ENCODE measurements at places on chromosomes 4 and X. TPM values are rescaled to one million over a fixed set of nuclear protein-coding genes. Genes with fewer than 3 reads are reported as not detected.

DNA sequence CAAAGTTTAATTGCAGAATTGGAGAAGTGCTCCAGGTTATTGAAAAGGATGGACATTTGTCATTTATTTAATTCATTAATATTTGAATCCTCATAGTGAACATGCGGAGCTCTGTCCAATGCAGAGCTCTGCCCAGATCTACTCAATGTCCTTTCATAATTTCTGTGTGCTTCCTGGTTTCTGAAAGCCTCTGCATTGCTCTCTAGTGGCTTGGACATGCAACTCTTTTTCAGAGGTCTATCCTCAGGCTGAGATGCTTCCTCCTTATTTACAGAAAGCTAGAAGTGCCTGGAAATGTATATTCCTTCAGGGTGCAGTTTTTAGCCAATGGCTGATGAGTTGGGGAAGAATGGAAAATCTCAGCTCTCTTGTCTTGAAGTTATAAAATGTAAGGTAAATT is 786.1 kb upstream of the AADAT start:
- DNase-seq, result no peak

GRCh38 chr4:59180161-59180560 is 2020.0 kb upstream of the ADGRL3 start:
- no peak for DNase-seq

DNA sequence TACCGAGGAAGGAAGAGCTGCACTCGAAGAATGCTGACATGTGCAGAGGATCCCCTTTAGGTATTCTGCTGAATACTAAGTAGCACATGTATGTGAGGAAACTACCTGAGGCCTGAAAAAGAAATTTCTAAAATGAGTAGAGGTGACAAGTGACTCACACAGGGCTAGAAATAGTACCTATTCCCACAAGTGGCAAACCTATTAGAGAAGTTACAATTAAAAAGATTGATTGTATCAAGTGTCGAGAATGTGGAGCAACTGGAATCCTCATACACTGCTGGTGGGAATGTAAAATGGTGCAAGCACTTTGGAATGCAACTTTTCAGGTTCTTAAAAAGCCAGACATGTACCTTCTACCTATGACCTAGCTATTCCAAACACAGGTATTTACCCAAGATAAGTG is 47.4 kb downstream of the CCSER1 start:
- DNase-seq, result no peak

- DNase-seq, result no peak
Measured at GRCh38 chrX:130994671-130995070, 63.5 kb upstream of the ARHGAP36 start.

DNA sequence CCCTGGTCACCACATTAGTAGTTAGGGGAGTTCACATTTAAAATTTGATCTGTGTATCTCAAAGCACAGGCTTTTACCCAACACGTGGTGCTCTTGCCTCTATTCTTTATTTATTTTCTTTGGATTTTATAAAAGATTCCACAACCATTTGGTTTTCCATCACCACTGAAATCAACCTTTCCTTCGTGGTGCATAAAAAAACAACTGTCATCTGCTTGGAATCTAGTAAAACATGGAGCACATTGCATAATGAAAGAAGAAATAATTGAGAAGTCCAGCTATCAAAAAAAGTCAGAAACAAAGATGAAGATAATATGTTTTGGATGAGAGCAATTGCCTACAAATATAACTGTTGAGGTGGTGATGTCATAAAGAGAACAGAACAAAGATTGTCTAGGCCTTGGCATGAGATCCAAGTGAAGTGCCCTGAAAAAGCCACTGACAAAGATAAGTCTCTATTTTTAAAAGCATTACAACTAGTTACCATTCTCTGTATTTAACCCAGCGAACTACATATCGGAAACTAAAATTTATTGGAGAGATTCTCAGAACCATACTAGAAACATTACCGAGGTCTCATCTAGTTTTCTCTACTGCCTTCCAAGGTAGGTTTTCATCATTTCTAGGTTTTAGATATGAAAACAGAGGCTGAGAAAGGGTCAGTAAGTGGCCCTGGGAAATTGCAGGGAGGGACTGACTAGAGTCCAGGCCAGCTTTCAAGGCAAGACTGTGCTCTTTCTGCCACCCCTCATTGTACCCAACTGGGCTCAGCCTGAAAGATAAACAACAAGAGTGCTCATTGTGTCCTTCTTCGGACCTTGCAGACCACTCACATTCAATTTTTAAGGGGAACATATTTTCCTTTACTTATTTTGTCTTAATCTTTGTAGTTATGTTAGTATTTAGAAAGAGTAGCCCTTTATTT is 127.3 kb downstream of the MAD2L1 start:
- no peak for DNase-seq

- no peak for DNase-seq
Measured at GRCh38 chr4:113556382-113557134, 205.0 kb downstream of the CAMK2D start.

- no peak for DNase-seq
Measured at GRCh38 chrX:114924423-114924822, 93.0 kb downstream of the IL13RA2 start.

MAGEA2B gene
- not detected for total RNA-seq

CXCL9 gene
- 2.6 TPM for total RNA-seq

CSAG3 gene
- not detected for total RNA-seq

HERC3 gene
- 7.3 TPM for total RNA-seq

PCDH10 gene
- total RNA-seq, result 0.05 TPM

Measured in right lobe of liver (tissue), 6 donors.